ENCODE measurements at places on chromosomes 4 and X.

DNA sequence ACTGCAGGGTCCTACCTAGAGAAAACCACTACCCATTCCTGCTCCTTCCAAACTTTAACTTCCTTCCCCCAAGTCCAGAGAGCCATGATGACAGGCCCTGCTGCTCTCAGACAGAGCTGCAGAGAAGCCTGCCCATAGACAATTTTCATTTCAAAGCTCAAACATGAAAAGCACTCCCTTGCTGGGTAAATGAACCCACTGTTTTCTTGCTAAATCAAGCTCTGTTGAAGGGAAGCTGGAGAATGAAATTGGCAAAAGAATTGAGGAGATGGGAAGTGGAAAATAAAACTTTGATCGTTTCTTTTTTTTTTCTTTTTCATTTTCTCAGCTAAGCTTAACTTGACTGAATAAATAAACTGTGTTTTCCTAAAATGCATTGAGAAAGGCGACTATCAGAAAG is 331.1 kb upstream of the CPEB2 start:
- DNase-seq: no peak

DNA sequence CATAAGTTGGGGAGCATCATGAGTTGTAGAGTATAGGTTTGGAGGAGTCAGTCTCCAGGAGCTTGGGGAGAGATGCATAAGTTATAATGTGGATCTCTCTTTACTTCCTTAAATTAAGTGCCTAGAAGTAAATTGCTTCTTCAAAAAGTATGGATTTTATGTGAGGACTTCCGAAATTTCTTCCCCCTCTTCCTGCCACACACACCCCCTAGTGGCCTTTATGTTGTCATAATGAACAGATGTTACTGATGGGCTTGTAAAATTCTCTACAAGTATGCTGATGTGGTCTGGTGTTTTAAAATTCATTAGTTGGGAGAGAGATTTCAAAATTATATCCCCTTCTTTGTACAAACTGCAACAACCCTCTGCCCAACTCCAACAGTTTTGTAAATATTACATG is 2.3 kb upstream of the METTL14 start:
- no peak for DNase-seq

DNA sequence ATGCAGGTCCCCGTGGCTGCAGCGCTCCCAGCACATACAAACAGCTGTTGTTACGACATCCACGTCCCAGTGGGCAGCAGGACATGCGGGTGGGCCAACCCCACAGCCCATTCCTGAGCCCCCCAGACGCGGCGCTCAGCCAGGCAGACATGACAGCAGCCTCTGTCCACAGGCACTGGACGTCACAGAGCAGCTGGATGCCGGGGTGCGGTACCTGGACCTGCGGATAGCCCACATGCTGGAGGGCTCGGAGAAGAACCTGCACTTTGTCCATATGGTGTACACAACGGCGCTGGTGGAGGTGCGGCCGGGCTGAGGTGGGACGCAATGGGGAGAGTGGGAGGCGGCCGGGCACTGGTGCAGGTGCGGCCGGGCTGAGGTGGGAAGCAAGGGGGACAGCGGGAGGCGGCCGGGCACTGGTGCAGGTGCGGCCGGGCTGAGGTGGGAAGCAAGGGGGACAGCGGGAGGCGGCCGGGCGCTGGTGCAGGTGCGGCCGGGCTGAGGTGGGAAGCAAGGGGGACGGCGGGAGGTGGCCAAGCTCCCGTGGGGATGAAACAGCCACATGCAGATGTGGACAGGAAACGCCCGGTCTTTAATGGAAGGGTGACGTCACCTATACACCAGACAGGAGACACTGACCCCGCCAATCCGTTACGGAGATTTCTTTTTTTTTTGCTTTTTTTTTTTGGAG is 9.4 kb downstream of the PLCXD1 start:
- no peak for DNase-seq

DNA sequence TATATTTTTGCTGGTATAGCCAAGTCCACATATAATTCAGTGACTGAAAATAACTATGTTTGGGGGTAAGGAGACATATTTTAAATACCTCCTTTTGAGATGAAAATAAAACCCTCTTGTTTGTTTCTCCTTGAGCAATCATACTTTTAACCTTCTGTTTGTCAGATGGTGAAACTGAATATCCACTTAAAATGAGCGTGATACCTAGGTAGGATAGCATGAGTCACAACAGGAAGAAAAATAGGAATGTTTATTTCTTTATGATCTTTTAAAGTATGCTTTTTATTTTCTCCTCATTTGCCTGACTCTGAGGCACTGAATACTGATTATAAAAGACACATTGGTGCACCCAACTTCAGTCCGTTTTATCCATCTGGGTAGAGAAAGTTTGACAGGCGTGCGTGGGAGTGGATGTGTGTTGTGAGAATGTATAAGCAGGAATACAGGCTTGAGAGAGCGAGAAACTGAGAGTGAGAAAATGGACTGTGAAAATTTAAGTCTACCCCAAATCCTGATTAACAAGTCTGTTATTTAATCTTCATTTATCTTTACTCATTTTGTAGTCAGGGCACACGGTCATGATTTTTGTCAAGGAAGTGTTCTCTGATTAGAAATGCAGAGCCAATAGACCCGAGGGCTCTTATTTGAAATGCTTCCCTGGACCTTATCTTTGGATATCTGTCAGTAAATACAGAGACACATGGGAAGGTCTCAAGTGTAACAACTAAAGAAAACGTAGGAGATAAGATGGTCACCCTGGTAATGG is 62.1 kb upstream of the ANTXR2 start:
- no peak for DNase-seq

DNA sequence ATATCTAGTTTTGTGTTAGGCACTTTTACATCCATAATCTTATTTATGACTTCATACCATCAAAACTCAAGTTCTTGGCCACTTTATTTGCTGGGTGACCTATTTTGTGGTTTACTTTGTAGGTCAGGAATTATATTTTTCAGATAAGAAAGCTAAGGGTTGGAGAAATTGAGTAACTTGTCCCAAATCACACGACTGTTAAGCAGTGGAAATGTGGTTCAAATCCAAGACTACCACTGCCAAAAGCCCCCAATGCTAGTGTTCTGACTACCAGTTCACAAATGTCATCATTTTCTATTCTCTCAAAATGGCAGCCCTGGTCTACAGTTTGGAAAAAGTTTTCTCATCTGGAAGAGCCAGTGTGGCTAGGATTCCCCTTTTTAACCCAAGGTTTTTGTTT is 74.6 kb downstream of the OPHN1 start:
- DNase-seq: no peak

DNA sequence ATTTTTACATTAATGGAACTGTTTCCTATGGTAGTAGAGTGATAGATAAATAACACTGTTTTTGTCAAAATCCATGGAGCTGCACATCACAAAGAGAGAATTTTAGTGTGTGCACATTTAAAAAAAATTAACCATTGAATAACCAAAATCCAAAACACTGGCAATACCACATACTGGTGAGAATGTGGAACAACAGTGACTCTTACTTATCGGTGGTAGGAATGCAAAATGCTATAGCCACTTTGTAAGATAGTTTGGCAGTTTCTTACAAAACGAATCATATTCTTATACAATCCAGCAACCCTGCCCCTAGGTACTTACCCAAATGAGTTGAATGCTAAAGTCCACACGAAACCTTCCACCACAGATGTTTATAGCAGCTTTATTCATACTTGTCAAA is 229.6 kb upstream of the GPR101 start:
- no peak for DNase-seq

DNA sequence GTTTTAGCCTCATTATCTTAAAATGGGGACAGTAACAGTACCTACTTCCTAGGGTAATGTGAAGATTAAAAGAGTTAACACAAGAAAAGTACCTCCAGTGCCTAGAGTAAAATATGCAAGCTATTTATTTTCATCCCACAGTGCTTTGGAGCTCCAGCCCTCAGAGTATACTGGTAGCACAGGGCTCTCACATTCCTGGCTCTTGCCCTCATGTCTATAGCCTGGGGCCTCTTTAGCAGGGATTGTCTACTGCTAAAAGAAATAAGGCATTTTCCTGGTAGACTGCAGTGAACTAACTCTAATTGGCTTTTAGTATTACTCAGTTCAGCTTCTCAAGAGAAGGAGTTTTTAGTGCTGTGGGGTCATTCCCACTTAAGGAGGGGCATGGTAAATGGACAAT is 60.8 kb downstream of the RRAGB start:
- DNase-seq: no peak

DNA sequence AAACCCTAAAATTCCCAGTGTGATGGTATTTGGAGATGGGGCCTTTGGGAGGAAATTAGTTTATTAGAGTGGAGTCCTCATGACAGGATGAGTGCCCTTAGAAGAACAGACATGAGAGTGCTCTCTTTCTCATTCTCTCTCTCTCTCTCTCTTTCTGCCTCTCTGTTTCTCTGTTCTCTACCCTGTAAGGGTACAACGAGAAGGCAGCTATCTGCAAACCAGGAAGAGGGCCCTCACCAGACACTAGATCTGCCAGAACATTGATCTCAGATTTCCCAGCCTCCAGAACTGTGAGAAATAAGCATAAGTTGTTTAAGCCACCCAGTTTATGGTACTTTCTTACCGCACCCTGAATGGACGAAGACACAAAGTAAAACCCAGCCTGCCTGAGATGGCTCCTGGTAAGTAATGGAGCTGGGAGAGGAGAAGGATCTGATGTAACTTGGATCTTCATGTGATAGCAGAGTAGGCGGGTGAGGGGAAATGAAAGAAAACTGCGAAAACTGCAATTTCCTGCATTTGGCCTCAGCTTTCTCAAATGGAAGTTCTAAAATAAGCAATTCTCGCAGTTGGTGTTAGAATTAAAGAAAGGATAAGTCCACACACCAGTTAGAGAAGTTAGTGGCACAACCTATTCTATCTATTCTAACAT is 8.7 kb upstream of the CDS1 start:
- no peak for DNase-seq

DNA sequence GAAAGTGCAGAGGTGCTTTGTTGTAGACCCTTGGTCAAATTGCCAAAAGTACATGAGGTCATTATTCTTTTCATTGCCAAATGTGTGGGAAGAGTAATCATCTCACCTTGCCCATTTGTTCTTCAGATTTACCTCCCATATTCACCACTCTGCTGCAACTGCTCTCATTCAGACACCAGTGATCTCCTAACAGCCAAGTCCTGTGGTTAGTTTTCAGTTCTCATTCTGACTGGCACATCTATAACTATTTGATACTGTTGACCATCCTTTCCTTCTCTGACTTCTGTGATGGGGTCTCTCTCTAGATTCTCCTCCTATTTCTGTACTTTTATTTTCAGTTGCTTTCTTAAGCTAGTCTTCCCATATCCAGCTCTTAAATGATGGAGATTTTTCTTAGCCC is 39.8 kb downstream of the GRIA3 start:
- no peak for DNase-seq

GRCh38 chrX:8846266-8846665 is 45.1 kb upstream of the FAM9A start:
- no peak for DNase-seq

- DNase-seq: no peak
Measured at GRCh38 chr4:42489095-42489494, 91.8 kb downstream of the SHISA3 start.

DNA sequence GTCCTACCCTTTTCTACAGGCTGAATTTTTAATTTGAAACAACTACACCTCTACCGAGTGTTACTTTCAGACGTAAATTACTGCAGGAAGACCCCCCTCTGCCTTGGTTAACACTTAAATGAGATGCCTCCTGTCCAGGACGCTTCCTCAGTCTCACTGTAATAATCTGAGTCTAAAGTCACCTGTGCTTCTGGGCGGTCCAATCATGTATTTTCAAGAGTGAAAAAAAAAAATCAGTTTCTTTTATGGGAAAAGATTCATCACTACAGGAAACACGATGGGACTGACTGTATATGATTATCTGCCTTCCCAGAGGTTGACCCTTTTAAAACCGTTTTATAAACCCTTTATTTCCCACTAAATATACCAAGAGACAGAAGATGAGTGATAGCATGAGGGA is 776 bp downstream of the RBM47 start:
- DNase-seq: no peak

DNA sequence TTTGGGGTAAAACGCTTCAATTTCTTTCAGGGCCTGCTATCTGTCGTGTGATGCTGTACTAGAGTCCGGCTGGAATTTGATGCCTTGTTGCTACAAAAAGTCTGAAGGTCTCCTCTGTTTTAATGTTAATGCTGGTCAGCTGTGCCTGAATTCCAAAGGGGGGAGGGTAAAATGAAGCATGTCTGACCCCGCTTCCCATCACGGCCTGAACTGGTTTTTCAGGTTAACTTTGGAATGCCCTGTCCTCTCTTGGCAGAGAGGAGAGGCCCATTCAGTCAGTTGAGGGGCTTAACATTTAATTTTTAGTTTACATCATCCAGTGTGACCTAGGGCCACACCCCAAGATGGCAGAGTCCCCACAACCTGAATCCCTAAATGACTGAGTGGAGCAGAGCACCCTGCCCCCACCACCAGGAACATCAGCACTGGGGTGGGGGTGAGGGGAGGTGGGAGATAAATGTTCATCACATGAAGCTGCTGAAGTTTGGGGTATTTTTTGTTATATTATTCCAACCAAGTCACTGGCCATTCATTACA is 47.9 kb upstream of the GPR78 start:
- DNase-seq: no peak

DNA sequence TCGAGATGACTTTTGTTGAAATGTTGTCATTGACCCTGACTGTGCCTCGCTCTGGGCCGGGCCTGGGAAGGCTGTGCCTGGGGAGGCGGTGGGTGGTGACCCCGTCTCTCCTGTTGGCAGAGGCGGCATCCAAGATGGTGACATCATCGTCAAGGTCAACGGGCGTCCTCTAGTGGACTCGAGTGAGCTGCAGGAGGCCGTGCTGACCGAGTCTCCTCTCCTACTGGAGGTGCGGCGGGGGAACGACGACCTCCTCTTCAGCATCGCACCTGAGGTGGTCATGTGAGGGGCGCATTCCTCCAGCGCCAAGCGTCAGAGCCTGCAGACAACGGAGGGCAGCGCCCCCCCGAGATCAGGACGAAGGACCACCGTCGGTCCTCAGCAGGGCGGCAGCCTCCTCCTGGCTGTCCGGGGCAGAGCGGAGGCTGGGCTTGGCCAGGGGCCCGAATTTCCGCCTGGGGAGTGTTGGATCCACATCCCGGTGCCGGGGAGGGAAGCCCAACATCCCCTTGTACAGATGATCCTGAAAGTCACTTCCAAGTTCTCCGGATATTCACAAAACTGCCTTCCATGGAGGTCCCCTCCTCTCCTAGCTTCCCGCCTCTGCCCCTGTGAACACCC is 36.4 kb downstream of the HTRA3 start:
- no peak for DNase-seq

GRCh38 chr4:139050446-139050845 is 34.9 kb downstream of the NOCT start:
- no peak for DNase-seq

DNA sequence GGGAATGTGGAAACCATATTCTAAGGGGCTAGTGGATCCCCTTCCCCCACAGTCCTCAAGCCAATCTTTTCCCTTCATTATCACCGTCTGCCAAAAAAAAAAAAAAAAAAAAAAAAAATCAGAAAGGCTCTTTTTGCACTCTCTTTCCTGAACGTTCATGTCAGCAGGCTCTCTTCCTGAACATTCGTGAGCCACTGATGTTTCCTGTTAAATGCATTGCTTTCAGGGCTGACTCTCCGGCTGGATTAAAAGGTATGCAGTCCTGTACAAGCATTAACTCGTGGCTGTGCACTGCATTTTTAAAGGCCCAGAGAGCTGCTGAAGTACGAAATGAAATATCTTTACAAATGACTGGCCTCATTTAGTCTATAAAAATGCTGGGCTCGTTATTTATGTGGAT is 34.0 kb upstream of the TSPAN5 start:
- DNase-seq: no peak

- DNase-seq: no peak
Measured at GRCh38 chrX:27619459-27619858, 29.3 kb downstream of the DCAF8L2 start.

- DNase-seq: no peak
Measured at GRCh38 chrX:72630185-72630584, 57.5 kb upstream of the HDAC8 start.

GRCh38 chr4:81093720-81094401 is 63.4 kb downstream of the BMP3 start:
- DNase-seq: no peak
